ENCODE measurements at places on chromosomes 5 and 9.

- DNase-seq = no peak
Observed at GRCh38 chr5:88515881-88516819, 247.5 kb upstream of the TMEM161B start.

GRCh38 chr5:120446068-120446492, 18.0 kb upstream of the PRR16 start:
- DNase-seq = peak; percentile 82

DNA sequence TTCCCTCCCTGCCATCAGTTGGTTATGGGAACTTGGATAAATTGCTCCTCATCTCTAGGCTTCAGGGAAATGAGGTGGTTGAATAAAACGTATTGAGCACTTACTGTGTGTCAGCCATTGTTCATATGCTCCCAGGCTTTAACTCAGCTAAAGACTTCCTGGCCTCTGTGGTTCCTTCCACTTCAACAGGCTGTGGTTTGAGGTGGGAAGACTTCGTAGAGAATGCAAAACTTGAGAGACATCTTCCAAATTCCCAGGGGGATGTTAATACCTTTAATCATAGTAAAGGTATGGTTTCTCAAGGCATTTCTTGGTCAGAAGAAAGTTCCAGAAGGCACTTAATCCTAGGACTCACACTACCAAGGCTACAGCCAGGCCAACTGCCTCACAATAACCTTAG, 1.5 kb upstream of the GPX3 start:
- no peak for DNase-seq

GRCh38 chr5:151151793-151152192, 5.8 kb downstream of the ANXA6 start:
- DNase-seq = no peak

GRCh38 chr9:108743901-108744371, 111.8 kb downstream of the ACTL7B start:
- no peak for DNase-seq

- DNase-seq = no peak
Observed at GRCh38 chr5:82673057-82673809, 395.1 kb upstream of the RPS23 start.

GRCh38 chr5:146409054-146409671, 38.0 kb upstream of the TCERG1 start:
- DNase-seq = no peak

- DNase-seq = no peak
Observed at GRCh38 chr5:24167806-24168205, 477.0 kb downstream of the CDH10 start.

DNA sequence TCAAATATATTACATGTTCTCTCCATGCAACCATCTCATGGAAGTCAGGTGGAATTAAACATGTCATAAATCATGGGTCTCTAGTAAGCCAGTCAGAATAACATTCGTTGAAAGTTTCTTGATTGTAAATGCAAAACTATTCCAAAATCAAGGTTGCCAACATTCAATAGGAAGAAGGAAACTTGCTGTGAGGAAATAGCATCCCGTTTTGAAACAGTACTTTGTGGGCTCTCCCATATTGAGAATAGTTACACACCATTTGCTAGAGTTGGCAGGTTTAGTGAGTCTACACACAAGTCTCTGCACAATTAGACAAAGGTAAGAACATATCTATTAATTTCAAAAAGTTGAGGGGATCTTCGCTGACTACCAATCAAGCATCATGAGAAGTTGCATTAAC, 338.5 kb downstream of the GLIS3 start:
- DNase-seq = no peak

DNA sequence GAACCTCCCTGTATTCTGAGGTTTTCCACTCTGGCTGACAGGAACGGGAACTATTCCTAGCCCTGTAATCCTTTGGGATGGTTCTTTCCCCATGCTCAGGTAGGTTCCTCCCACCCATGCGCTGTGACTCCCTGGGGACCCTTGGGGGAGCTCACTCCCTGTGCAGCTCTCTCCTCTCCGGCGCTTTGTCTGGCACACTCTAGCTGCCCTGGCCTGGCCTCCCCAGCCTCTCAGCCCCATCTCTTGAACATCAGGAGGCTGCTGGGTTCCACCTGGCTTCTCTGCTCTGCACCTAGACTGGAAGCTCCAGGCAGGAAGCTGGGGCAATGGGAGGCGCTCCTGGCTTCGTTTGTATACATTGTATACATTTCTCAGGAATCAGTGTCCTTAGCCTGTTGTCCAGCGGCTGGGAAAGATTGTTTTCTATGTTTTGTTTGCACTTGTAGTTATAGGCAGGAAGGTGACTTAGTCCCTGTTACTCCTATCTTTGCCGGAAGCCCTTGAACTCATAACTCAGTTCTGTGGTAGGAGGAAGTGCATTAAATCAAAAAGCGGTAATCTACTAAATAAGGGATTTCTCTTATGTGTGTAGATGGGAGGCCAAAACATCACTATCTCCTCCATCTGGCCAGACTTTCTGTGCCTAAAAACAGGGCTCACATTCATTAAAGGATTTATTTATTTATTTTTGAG, 20.4 kb downstream of the SLC25A25 start:
- no peak for DNase-seq

DNA sequence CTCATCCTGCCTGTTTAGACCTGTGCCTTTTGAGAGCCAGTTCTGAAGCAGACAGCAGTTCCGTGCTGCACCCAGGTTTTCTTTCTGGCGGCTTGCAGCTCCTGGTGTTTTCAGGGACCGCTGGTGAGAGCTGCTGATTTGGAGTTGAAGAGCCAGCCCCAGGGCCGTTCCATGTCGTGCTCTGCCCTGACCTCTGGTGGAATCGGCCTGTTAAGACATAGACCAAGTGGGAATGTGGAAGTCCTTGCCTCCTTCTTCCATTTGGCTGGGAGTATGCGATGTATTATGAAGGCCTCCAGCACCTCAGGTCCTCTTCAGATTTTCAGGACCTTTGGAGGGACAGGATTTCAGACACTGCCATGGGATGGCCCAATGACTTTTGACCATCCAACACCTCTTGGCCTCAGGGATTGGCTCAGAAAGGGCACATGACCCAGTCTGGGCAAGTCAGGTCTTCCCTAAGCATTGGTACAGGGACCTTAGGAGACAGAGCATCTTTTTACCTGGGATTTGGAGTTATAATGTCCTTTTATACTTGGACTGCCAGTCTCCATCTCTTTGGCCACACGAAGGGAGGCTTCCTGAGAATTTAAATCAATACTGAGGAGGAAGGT, 136.1 kb upstream of the CLINT1 start:
- no peak for DNase-seq

DNA sequence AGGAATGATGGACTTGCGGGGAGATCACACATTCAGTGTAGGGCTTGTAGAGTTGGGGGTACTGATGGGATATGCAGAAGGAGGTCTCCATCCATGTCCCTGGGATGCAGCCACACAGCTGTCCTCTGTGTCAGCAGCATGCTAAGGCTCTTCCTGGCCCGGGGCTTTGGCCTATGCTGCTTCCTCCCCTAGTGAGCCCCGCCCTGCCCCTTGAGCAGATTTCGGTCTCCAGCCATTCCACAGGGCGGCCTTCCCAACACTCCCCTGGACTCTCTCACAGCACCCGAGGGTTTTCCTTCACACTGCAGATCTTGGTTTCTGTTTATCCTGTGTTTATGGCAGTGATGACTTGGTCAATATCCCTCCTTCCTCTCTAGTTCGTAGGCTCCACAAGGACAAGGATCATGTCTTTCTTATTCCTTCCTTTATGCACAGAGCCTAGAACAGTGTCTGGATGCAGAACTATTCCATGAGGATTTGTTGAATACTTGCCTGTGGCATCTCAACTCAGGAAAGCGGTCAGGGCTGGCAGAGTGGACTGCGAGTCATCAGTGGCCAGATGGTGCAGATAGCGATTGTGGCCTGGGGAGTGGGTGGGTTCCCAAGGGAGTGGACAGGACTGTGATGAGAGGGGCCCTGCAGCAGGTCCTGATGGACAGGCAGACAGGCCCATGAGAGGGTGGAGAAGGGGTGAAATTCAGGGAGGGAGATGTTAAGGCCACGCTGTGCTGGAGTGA, 114.2 kb downstream of the RGS3 start:
- no peak for DNase-seq
